PC-3 (cell line): ENCODE measurements at places on chromosomes 2 and 18. TPM values are rescaled to one million over a fixed set of nuclear protein-coding genes. Genes with fewer than 3 reads are reported as not detected.

GRCh38 chr18:30705943-30706342, 336.6 kb downstream of the DSC3 start:
- H3K36me3 ChIP-seq: no peaks in the 10 kb centered on the region
- DNase-seq: no peak
- no peak overlapping the region for H3K27ac ChIP-seq
- no peaks in the 10 kb centered on the region for H3K4me1 ChIP-seq
- no peak overlapping the region for H3K4me3 ChIP-seq

- no peaks in the 10 kb centered on the region for H3K4me1 ChIP-seq
- no peak overlapping the region for H3K4me3 ChIP-seq
- H3K27ac ChIP-seq: no peak overlapping the region
Measured at GRCh38 chr18:49970319-49970718, 157.0 kb upstream of the ACAA2 start.

- no peak overlapping the region for H3K27ac ChIP-seq
- H3K27me3 ChIP-seq: no peaks in the 10 kb centered on the region
- H3K36me3 ChIP-seq: no peaks in the 10 kb centered on the region
- DNase-seq: no peak
Measured at GRCh38 chr2:142741764-142742269, 135.6 kb upstream of the KYNU start.

GRCh38 chr2:157628477-157629415, at the start of gene ACVR1C:
ACVR1C (minus strand) TSS chr2:157628864; CDS start chr2:157628644, 220 bp downstream.
- H3K36me3 ChIP-seq: no peaks in the 10 kb centered on the region
- peaks cover 9% of the 10 kb centered on the region; the same call in 1 of the 2 replicates for H3K4me1 ChIP-seq
- peak within 1 kb of the TSS; percentile 71 for H3K4me3 ChIP-seq
- H3K27ac ChIP-seq: no peak within 1 kb of the TSS
- H3K27me3 ChIP-seq: peaks cover 22% of the 10 kb centered on the region

DNA sequence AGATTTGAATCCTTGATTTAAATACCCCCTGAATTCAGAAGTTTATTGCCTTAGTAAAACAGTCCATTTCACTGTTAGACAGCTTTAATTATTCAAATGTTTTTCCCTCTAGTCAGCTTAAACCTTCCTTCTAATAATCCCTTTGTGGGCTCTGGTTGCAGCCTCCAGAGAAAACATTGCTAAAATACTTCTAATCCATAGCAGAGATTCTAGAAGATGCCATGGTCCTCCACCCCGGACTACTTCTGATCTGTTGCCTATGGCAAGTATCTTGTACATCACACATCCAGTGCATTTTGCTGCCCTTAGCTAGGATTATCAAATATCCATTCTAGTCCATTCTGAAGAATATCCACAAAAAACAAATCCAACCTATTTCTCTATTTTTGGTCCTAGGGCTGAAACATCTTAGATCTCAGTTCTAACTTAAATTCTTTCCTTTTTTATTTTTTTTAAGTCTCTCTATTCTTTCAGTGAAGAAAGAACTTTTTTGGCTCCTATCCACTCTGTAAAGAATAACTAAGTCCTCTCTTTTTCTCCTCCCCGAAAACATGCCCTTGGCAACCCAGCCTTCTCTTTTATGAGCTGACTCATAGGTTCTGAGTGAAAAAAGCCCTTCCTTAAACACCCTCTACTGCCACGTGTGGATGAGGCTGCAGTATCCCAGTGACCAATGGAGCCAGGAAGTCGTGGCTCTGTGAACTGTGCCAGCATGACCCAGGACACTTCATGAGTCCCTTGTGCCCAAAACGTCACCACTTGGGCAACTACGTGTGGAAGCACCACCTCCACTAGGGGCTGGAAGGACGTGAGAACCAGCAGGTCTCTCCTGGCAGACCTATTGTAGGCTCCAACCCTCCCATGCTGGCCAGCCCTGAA, 349.8 kb downstream of the TNS1 start:
- no peak overlapping the region for H3K4me3 ChIP-seq
- H3K27me3 ChIP-seq: 0 out of 2 replicates have a peak, but pooled peaks cover 7% of the 10 kb centered on the region
- peaks cover 21% of the 10 kb centered on the region for H3K4me1 ChIP-seq
- H3K36me3 ChIP-seq: no peaks in the 10 kb centered on the region

The SULT1C4 gene
- total RNA-seq: not detected in 2 replicates

GRCh38 chr2:112166806-112167499, 28.8 kb downstream of the FBLN7 start:
- no peak for DNase-seq
- H3K27ac ChIP-seq: no peak overlapping the region
- no peaks in the 10 kb centered on the region for H3K4me1 ChIP-seq
- H3K36me3 ChIP-seq: no peaks in the 10 kb centered on the region
- H3K27me3 ChIP-seq: no peaks in the 10 kb centered on the region

- H3K4me1 ChIP-seq: no peaks in the 10 kb centered on the region
- no peaks in the 10 kb centered on the region for H3K27me3 ChIP-seq
- H3K27ac ChIP-seq: no peak overlapping the region
- no peaks in the 10 kb centered on the region for H3K36me3 ChIP-seq
Measured at GRCh38 chr18:50468807-50469206, 91.1 kb upstream of the MAPK4 start.

The TCF23 gene
- not detected in 2 replicates for total RNA-seq

DNA sequence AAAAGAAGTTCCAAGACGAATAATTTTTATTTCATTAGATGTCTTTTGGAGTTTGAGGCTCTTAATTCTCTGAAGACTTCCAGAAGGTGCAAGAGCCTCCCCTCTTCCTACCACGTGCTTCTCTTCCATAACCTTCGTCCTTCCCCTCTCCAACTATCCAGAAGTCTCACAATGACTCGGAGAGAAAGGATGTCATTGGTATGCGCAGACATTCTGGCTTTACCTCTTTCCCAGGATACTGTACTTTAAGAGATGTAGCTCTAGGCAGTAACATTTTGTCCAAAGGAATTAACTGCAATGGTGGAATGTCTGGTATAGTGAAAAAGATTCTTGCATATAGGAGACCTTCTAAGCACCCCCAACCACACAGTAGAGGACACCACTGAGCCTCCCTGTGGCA, 249.0 kb upstream of the OSR1 start:
- H3K4me3 ChIP-seq: no peak overlapping the region
- peak overlapping the region; percentile 20; the same call in 1 of the 2 replicates for H3K27ac ChIP-seq
- no peaks in the 10 kb centered on the region for H3K36me3 ChIP-seq
- DNase-seq: peak; percentile 28

The ARHGAP15 gene
- not detected in 2 replicates for total RNA-seq
